Left renal cortex interstitium (tissue), 4 donors: ENCODE measurements at places on chromosomes 1 and 21.

DNA sequence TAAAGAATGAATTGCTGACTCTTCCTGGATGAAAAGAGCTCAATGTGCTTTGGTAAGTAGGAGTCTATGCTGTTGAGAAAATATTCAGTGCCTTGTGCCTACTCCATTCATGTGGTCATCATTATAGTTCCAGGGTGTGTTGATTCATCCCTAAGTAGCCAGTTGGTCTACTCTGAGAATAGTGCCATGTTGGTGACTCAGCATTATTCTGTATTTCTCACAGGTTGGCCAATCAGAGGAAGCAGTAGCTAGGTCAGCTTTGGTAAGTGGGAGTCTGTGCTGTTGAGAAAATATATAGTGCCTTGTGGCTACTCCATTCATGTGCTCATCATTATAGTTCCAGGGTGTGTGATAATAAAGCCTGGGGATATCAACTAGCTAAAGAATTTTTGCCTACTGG is 397.3 kb downstream of the AGBL4 start:
- DNase-seq: no peak

DNA sequence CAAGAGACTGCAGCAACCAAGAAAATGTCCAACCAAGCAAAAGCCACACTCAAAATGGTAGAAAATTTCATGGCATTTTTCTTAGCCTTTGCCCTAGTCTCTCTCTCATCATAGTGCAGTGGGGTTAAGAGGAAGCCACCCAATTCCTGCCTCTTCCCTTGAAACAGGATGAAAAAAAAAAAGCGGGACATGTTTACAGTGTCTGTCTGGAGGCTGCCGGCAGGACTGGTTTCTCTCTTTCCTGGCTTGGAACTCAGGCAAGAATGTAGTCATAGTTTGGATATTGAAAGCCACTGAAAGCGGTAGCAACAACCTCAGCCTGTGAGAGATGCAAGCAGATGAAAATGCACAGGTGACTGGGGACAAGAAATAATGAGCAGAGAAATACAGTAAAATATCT is 13.3 kb upstream of the TNFSF18 start:
- DNase-seq: no peak

- no peak for DNase-seq
Measured at GRCh38 chr1:43465505-43466067, 11.9 kb upstream of the HYI start.

GRCh38 chr1:195472291-195472690 is 1135.9 kb downstream of the KCNT2 start:
- no peak for DNase-seq

DNA sequence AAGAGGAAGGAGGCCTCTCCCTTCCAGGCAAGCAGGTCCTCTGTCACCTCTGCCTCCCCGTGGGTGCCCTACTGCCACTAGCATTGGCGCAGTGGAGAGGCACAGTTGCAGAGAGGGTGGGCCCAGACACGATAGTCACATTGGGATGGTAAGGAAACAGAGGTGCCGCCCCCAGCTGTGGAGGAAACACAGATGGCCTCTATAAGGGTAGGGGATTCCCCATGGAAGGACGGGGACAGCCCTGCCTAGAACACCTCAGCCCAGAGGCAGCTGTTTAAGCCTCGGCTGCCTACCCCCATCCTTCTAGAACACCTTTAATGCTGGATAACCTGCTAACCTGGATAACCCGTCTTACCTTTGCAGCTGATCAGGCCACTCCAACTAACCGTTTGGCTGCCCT is 65.7 kb upstream of the CNTN2 start:
- DNase-seq: no peak

DNA sequence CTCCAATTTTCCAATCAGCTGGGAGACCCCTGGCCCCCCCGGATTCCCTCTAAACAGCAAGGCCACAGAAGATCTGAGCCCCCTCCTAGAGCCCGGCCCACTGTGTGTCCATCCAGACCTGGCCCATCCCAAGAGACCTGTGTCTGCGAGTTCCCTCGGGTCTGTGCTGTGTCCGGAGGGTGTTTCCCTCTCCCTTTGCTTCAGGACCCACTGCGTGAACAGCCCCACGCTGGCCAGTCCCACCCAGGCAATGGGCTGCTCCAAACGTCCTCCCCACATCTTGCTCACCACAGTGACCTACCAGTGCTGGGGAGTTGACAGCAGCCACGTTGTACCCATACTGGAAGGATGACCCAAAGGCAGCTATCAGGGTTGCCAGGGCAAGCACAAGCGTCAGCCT is 11.6 kb downstream of the SLC2A5 start:
- DNase-seq: no peak

GRCh38 chr1:169060919-169061639 is 45.4 kb upstream of the ATP1B1 start:
- DNase-seq: no peak

DNA sequence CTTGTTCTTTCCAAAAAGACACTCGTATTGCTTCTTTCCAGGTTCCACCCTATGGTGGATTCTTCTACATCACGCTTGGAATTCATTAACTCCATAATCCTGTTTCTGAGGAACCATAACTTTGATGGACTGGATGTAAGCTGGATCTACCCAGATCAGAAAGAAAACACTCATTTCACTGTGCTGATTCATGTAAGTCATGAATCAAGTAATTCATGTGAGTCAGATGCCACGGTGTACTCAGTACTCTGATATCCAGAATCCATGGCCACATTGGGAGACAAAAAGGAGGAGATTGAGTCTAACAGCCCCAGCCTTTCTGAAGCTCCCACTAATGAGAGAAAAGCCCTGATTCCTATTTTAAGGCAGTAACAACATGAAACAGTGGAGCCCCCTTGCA is 7.4 kb downstream of the CHI3L2 start:
- DNase-seq: no peak

- DNase-seq: no peak
Measured at GRCh38 chr1:181002582-181003172, 20.0 kb downstream of the STX6 start.

DNA sequence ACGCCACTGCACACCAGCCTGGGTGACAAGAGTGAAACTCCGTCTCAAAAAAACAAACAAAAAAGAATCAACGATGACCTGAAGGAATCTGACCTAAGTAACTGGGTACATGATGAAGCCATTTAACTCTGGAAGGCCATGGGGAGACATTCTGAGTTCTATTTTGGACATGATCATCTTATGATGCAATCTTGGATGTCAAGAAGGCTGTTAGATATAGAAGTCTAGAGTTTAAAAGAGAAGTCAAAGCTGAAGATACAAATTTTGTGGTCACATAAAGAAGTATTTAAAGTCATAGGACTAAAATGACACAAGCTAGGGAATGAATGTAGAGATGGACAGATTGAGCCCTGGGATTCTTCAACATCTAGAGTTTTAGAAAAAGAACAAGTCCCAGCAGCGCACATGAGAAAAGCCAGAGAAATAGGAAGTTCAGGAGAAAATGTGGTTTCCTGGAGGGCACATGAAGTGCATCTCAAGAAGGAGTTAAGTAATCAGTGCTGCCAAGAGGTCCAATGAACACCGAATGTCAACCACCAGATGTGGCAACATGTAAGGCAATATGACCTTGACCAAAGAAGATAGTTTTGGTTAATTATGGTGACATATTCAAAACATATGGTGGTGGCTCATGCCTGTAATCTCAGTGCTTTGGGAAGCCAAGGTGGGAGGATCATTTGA is 26.8 kb downstream of the ELK4 start:
- no peak for DNase-seq

- DNase-seq: peak; percentile 13
Measured at GRCh38 chr1:240732390-240732789, 120.4 kb upstream of the GREM2 start.

GRCh38 chr1:245742896-245743295 is 588.1 kb downstream of the KIF26B start:
- DNase-seq: peak; percentile 23

DNA sequence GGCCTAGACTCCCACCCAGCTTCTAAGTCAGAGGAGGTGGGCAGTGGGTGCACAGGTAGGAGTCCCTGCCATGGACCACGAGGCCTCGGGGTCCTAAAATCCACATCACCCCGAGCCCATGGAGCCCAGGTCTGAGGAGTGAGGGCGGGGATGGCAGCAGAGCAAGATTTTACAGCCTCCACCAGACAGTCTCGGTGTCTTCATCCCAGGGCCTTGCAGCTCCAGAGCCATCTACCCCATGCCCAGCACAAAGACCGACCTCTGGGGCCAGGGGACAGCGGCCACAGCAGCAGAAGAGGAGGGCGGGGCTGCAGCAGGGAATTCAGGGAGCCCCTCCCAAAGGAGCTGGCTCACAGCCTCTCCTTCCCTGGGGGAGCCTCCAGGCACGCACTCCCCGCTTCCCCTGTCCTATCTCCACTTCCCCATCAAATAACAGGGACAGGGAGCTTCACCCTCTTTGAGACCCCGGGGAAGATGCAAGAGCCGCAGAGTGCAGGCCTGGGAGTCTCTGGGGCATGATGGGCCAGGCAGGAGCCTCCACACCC is 14.6 kb downstream of the CHD5 start:
- no peak for DNase-seq

DNA sequence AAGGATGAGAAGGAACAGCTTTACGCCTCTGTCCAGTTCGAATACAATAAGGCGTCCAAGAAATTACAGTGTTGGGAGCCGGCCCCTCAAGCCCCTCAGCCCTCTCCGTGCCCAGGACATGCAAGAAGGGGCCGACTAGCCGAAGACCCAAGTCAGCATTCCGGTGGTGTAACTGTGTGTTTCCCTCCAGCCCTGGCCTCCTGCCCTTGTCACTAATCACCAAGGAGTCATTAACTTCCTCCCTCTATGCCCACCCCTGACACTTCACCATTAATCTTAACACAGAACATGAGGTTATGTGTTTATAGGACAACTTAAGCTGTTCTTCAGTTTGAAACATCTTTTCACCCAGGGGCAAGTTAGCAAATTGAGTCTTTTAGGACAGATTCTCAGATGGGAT is 16.4 kb upstream of the C4BPB start:
- DNase-seq: no peak

- no peak for DNase-seq
Measured at GRCh38 chr1:230701434-230701833, 12.5 kb downstream of the AGT start.

DNA sequence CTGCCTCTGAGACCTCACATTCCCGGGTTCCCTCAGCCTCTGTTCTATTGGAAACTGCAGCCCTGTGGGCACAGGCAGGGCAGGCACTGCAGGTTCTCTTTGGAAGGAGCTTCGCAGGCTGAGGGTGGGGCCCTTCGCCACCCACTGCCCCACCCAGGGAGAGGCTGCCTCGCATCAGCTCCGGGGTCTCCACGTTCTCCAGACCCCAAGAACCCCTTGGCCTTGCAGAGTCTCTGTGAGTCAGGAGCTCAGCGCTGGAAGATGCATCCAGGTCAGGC is 8.6 kb upstream of the C1orf159 start:
- DNase-seq: no peak

GRCh38 chr1:19327736-19328135 is 15.6 kb downstream of the SLC66A1 start:
- DNase-seq: no peak

DNA sequence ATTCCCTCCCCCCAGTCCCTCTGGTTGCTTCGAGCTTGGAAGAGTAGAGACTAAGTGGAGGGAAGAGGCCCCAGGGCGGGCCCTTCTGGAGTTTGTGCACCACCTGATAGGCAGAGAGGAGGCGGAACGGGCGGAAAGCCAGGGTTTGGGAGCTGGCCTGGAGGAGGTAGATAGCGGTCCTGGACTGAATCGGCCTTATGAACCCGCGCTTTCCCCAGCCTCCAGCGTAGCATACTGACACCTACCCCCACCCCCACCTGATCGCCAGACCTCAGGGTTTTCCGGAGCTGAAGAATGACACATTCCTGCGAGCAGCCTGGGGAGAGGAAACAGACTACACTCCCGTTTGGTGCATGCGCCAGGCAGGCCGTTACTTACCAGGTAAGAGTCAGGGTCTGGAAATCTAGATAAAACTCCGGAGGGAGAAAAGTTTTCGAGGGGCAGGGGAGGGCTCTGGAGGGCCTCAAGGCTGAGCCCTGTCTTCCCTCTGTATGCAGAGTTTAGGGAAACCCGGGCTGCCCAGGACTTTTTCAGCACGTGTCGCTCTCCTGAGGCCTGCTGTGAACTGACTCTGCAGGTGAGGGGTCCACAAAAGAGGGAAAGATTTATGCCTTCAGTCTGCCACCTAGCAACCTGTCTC is 705 bp downstream of the UROD start:
- no peak for DNase-seq

- DNase-seq: no peak
Measured at GRCh38 chr1:57350610-57351009, 73.2 kb downstream of the DAB1 start.

- no peak for DNase-seq
Measured at GRCh38 chr1:113040041-113040440, 33.0 kb upstream of the LRIG2 start.

GRCh38 chr1:92915547-92915946 is 45.7 kb downstream of the DIPK1A start:
- DNase-seq: no peak

GRCh38 chr1:100622966-100623762 is 85.2 kb downstream of the GPR88 start:
- DNase-seq: no peak

DNA sequence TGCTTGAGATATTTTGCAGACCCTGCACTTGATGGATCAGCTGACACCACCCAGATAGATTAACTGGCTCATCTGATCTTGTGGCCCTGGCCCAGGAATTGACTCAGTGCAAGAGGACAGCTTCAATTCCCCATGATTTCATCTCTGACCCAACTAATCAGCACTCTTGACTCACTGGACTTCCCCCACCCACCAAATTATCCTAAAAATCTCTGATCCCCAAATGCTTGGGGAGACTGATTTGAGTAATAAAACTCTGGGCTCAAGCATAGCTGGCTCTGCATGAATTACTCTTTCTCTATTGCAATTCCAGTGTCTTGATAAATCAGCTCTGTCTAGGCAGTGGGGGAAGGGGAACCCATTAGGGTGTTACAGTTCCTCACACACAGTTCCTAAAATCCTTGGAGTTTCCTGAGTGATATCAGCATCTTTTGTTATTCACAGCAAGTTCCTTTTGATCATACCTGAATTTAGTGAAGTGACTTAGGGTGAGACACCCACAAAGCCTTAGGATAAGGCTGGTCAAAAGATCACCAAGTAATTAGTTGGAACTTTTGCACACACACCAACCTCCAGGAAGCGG is 104.2 kb downstream of the COP1 start:
- no peak for DNase-seq

DNA sequence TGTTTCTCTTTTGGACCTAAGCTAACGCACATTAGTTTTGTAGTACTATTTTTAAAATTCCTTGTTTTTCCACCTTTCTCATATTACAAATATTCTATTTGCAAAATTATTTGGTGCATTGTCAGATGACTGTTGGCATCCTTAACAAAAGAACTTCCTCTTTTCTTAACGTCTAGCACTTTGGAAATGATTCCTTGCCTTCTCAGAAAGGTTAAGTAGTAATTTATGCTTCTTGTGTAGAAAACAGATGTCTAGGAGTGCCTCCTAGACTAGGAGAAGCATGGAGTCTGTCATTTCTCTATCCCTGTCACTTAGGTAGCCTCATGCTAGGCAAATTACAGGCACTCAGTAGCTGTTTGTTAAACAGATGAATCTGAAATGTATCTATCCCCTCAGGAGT is 64.4 kb downstream of the HSPA13 start:
- no peak for DNase-seq
